ENCODE measurements at places on chromosomes 7 and 10.

- no peak for DNase-seq
Observed at GRCh38 chr10:101145750-101146391, 14.8 kb downstream of the TLX1 start.

DNA sequence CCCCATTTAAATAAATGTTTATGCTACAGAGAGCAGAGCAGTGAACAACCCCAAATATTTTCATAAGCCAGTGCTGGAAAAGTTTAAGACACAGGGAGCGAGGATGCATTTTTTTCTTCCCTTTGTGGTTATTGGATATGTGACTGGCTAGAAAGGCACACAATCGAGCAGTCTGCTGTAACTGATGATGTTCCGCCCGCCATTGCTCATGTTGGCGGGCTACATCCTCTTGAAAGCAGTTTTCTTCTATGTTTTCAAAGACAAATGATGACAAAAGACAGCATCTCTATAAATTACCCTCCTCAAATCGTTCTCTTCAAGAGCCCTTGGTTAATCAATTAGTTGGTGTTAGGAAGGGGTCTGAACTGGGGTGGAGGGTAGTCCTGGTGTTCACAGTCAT lies 269.8 kb downstream of the SKAP2 start:
- DNase-seq, result no peak

DNA sequence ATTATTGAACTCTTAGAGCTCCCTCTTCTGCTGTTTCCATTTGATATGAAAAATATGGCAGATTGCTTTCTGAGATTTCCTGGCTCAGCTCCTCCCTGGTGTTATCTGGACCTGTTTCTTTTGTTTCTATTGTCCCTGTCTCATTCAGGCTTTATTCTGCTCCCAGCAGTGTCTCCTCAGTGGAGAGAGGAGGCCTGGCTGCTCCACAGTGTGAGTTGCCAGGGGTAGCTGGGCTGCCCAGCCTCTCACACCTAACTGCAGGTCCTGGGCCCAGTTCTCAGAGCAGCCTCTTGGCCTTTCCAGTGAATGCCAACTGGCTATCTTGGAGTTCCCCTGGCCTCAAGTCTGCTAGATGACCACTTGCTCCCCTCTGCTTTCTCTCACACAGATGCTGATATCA lies 127.0 kb downstream of the VPS41 start:
- no peak for DNase-seq

DNA sequence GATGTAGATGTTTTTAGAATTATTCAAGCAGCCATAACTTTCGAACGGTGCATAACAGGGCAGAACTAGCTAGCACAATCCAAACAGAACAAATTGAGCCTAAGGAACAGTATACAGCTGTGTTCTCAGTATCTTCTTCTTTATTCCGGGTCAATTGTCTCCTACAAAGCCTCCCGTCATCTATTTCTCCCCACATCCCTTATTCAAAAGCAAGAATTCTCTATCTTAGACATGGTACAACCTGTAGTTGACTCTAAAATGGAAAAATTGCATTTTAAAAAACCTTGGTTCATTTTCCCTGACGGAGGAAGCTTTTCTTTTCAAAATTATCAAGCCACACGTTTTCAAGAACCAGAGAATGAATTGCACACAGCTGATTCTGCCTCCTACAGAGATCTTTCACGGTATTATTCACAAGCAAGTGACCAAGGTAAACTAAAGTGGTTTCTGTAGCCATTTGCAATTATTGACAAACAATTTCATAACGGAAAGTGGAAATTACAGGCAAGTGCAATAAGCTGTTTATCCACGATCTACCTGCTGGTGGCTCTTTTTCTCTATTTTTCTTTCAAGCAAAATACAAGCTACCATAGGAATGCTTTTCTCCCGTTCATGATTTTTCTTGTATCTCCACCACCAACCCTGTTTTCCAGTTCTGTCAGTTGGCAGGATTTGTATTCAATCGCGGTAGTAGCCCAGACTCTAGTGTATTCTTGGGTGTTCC lies 2.3 kb downstream of the GRM8 start:
- DNase-seq, result no peak

GRCh38 chr10:77086081-77086480 lies 551.5 kb downstream of the KCNMA1 start:
- DNase-seq, result no peak

All from breast epithelium (tissue), 4 donors.